Osteoblast (primary cell): ENCODE measurements at places on chromosomes 12 and 14. TPM values are rescaled to one million over a fixed set of nuclear protein-coding genes. Genes with fewer than 3 reads are reported as not detected.

Gene RTN1
- total RNA-seq = under 0.01 and 0.29 TPM in 2 replicates

Gene DPPA3
- total RNA-seq = not detected in 2 replicates

Gene OTX2
- not detected in 2 replicates for total RNA-seq

Gene AMHR2
- total RNA-seq = not detected in 2 replicates

Gene CARMIL3
- not detected in 2 replicates for total RNA-seq

Gene DACT1
- 74.8 and 75.6 TPM in 2 replicates for total RNA-seq

Gene NPAS3
- 0.59 and 0.72 TPM in 2 replicates for total RNA-seq

Gene STAC3
- 0.36 and 0.59 TPM in 2 replicates for total RNA-seq

Gene SMARCC2
- total RNA-seq = 65.9 and 70.4 TPM in 2 replicates

Gene SRRM4
- total RNA-seq = not detected in 2 replicates

Gene C14orf132
- total RNA-seq = 40.2 and 41.5 TPM in 2 replicates

Gene ARG2
- total RNA-seq = 11.2 and 13.3 TPM in 2 replicates

Gene OAS1
- 0.59 and 3.6 TPM in 2 replicates for total RNA-seq

Gene EPYC
- total RNA-seq = 1.8 TPM in 2 replicates

Gene CLEC9A
- total RNA-seq = not detected in 2 replicates

Gene ASB8
- 35.5 and 35.9 TPM in 2 replicates for total RNA-seq
